CD4-positive, alpha-beta T cell treated with Interleukin-4 for 4 hours (primary cell): ENCODE measurements at places on chromosomes 7 and 10.

GRCh38 chr7:109986701-109987100 is 1104.2 kb upstream of the LRRN3 start:
- DNase-seq = no peak

DNA sequence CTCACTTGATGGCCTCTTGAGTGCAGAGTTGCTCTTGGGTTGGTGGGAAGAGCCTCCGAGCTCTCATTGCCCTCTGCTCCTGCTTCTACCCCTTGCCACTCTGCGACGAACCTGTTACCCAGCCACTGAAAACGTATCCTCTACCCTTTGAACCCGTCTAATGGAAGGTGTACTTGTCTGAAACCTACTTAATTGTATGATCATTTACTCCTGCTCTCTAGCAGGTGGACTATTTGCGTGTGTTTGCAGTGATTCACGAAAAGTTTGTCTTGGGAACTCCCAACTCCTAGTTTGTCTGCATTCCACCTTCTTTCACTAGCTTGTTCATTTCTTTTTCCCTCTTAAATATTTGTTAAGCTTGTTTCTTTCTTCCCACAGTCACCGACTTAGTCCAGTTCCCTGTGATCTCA is 503 bp downstream of the CROT start:
- DNase-seq = peak; percentile 3

- DNase-seq = no peak
Observed at GRCh38 chr7:52719677-52720076, 315.8 kb upstream of the POM121L12 start.

- peak; percentile 41 for DNase-seq
Observed at GRCh38 chr10:3875842-3876235, 90.8 kb upstream of the KLF6 start.

DNA sequence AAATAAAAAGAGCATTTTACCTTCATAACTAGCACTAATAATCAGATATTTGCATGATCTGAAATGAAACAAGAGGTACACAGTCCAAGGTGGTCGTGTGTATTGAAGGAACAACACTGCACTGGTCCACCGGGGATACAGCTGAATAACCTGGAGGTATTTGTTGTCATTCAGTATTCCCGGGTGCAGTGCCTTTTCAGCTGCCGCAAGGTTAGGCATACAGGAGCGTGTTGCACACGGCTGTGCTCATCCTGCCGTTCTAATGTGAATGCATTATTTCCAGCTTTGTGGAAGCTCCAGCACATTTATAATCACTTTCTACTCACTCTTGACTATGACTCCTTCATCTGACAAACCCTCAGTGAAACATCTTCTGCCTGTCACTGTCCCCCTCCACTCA is 377.8 kb downstream of the GFRA1 start:
- DNase-seq = no peak
